Thyroid gland (tissue), 4 donors: ENCODE measurements at places on chromosomes 2 and 18. TPM values are rescaled to one million over a fixed set of nuclear protein-coding genes. Genes with fewer than 3 reads are reported as not detected.

DNA sequence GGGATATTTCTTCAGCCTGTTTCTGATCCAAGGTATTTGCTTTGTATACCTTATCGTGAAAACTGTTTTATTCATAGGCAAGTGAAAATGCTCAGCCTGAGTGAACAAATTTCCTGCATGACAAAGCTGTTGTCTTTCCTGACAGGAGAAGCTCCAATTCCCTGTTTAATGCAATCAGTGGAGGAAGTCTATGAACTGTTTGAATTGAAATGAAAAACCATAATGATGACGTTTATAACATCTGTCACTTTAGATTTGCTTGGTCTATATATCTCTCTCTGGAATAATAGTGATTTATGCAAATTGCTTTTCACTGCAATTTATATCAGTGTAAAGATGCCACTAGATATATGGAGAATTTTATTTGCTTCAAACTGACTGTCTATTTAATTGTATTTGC lies 239.4 kb upstream of the HNMT start:
- no peak for DNase-seq

DNA sequence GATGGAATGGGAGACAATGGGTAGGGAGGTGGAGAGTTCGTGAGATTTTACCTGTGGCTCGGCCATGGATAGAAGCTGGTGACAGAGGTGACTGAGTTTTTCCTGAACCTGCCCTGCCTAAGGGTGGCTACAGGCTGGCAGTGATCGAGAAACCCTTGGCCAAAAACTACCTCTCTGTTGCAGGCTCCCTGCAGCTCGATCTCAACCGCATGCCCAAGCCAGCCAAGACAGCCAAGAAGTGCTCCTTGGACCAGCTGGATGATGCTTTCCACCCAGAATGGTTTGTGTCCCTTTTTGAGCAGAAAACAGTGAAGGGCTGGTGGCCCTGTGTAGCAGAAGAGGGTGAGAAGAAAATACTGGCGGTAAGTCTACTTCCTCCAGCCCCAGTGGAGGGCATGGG lies 225.5 kb downstream of the DYSF start:
- no peak for DNase-seq

DNA sequence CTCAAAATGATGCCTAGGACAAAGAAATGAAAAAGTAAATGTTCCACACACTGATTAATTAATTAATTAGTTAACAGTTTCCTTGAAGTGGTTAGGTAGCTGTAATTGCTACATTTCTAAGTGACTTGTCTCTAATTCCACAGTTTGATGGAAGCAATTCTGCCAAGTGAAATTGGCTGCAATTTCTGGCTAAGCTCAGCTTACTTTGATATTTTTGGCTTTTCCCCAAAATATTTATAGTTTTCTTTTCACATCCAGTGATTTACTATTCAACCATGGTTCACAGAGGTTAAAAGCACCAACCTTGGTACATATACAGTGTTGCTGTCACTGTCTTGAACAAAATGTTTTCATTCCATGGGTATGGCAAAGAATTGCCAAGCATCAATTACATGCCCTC lies 459.5 kb upstream of the CDH20 start:
- no peak for DNase-seq

DNA sequence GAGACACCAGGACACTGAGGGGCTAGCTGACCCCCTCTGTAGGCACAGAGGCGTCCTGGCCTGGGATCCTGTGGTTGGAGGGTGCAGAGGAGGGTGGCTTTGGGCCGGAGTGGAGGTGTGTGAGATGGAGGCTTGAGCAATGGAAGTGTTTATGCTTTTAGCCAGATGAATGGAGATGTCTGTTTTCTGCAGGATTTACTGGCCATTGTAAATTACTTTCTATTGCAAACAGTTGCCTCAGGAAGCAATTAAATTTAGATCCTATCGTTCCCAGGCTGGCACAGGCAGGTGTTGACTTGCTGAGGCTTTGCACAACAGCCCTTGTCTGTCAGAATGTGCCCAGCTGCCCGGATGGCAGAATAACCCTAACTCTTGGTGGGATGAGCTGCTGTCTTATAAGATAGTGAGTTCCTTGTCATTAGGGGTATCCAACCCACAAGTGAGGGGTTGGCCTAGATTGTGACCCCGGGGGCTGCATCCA lies 1.8 kb upstream of the ARID5A start:
- no peak for DNase-seq

DNA sequence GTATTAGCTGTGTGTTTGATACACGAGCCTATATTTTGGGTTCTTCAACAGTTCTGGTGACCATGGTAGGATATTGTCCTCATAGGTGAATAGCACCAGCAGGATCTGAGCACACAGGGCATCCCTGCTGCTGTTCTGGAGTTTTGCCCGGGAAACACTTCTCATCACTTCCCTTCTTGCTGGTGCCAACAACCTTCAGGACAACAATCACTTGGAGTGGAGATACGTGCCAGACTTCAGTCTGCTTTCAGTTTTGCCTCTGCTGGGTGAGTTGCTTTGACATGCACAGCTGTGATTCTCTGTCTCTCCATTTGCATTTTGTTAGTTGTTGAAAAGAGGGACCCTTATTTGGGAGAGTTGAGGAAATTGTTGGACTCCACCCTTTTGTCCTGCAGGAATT lies 1347.2 kb upstream of the DDX18 start:
- DNase-seq, result no peak

DNA sequence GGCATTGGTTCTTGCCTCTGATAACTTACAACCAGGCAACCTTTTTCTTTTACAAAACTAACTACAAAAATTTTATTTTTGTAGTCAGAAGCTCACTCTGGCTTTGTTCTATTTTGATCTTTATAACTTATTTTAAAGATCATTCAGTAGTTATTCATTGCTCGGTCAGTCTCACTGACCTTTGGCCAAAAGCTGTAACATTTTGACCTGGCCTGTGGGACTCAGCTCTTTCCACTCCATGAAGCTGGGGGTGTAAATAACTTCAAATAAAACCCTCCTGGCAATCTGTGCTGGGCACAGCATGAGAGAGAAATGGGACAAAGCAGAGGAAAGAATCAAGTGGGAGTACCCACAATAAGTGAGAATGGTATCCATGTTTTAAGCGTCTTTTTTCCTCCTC lies 380.7 kb downstream of the SETBP1 start:
- DNase-seq, result no peak

DNA sequence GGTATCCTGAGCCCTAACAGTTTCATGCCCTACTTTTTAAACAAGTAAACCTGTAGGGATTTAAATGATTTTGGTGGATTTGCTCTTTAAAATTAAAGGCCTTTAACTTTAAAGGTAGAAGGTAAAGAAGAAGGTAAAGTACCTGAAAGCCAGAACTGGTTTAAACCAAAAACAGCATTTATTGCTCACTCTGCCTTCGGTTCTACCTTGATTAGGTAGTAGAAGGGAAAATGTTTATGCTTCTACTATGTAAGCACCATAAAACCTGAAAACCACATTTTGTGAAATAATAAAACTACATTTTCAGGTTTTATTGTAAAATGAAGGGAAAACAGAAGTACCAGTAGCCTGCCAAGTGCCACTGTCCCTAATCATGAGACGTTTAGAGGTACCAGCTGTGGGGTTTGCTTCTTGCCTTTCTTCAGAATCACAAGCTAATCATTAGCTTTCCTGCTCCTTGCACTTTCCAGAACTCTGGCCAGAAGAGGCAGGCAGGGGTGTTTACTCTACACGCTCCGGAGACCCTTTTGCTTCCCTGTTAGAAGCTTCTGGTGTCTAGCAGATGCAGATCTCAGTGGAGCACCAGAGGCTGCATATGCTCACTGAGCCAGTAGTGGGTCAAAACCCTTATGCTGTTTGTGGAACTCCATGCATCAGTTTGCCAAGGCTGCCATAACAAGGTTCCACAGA lies 33.3 kb downstream of the RPIA start:
- no peak for DNase-seq

- DNase-seq, result peak; percentile 38
Measured at GRCh38 chr2:154623819-154624218, 74.7 kb upstream of the KCNJ3 start.

- no peak for DNase-seq
Measured at GRCh38 chr2:79832511-79833234, 319.8 kb downstream of the CTNNA2 start.

GRCh38 chr2:20516646-20517341 lies 69.9 kb downstream of the RHOB start:
- DNase-seq, result peak; percentile 75

GRCh38 chr18:37873416-37873815 lies 307.8 kb upstream of the CELF4 start:
- DNase-seq, result no peak

- no peak for DNase-seq
Measured at GRCh38 chr2:172978063-172978383, 97.6 kb upstream of the MAP3K20 start.

GRCh38 chr2:3094999-3095958 lies 282.3 kb downstream of the EIPR1 start:
- no peak for DNase-seq

- DNase-seq, result no peak
Measured at GRCh38 chr2:37477921-37478320, 133.5 kb downstream of the QPCT start.

GRCh38 chr2:144230448-144231085 lies 289.4 kb downstream of the ZEB2 start:
- no peak for DNase-seq

- no peak for DNase-seq
Measured at GRCh38 chr2:212912445-212913103, 238.8 kb downstream of the IKZF2 start.

DNA sequence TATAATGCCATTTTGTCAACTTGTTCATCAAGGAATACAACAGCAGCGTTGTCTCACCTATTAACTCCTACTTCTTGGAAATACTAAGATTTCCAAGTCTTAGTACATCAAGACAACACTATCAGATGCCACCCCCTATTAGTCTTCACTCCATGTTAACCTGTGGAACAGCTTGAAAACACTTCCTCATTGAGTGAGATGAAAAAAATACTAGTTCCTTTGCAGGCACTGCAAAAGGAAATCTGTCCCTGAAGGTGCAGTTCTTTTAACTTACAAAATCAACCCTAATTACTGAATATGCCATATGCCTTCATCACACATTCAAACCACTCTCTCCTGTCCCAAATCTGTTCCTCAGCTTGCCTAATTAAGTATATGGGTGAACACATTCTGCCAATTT lies 4.0 kb downstream of the CWC22 start:
- DNase-seq, result no peak

- no peak for DNase-seq
Measured at GRCh38 chr18:48643262-48643661, 104.4 kb downstream of the CTIF start.

DNA sequence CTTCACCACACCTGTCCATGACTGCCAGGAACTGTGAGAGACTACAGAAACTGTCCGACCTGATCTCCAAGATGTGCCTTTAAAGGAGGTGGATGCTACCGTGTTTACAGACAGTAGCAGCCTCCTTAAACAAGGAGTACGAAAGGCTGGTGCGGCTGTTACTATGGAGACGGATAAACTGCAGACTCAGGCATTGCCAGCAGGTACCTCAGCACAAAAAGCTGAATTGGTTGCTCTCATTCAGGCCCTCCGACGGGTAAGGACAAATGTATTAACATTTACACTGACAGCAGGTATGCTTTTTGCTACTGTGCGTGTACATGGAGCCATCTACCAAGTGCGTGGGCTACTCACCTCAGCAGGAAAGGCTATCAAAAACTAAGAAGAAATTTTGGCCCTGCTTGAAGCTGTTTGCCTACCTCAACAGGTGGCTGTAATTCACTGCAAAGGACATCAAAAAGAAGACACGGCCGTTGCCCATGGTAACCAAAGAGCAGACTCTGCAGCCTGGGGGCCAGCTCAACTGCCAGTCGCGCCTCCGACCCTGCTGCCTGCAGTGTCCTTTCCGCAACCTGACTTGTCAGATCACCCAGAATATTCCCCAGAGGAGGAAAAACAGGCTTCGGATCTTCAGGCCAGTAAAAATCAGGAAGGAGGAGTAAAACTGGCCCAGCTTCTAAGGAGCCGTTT lies 30.9 kb downstream of the SKA1 start:
- no peak for DNase-seq

GRCh38 chr2:18433872-18434271 lies 126.6 kb downstream of the RDH14 start:
- DNase-seq, result no peak

- peak; percentile 55 for DNase-seq
Measured at GRCh38 chr2:202376460-202377206, 506 bp downstream of the BMPR2 start.

- DNase-seq, result no peak
Measured at GRCh38 chr2:167863377-167863776, 384.0 kb downstream of the STK39 start.

- DNase-seq, result no peak
Measured at GRCh38 chr2:76050196-76050595, 339.5 kb upstream of the GCFC2 start.

Gene TIMM21
- total RNA-seq, result 18.2 TPM

Gene FKBP1B
- total RNA-seq, result 6.6 TPM

Gene PLGLB2
- total RNA-seq, result 2.5 TPM

Gene SGO2
- 1.6 TPM for total RNA-seq

Gene AUP1
- 168 TPM for total RNA-seq

Gene LAMA1
- total RNA-seq, result 4.2 TPM

Gene PKDCC
- total RNA-seq, result 21.4 TPM

Gene INHBB
- 26.0 TPM for total RNA-seq

Gene SIX2
- 0.24 TPM for total RNA-seq

Gene SCYGR3
- not detected for total RNA-seq

Gene CXCR1
- 0.29 TPM for total RNA-seq

Gene GPBAR1
- total RNA-seq, result 0.81 TPM
